ENCODE measurements at places on chromosomes 11 and 22.

GRCh38 chr22:29674121-29674520 is 45.7 kb upstream of the CABP7 start:
- DNase-seq, result no peak

DNA sequence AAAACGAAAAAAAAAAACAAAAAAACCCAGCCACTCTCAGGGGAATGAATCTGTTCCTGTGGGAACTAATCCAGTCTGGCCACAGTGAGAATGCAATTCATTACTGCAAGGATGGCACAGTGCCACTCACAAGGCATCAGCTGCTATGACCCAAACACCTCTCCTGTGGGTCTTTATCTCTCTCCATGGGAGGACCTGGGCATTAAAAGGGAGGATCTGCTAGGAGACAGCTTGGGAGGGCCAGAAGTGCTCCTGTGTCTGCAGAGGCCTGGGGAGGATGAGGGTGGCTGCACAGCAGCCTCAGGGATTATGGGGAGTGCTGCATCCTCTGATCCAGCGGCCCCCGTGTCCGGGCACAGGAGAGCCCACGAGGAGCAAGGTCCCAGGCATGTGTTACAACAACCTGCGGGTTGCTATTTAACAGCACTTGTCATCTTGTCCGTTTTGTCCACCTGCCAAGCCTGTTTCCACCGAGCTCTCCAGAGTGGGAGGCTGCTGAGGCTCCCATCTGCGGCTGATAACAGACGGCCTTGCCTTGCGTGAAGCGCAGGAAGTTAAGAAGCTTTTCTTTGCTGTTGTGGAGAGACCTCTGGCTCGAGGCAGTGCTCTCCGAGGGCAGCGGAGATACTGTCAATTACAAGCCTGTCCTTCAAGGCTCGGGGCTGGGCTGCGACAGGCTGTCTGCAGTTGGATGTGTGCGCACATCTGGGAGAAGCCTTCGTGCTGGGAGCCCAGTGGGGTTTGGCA is 97.7 kb downstream of the NXPE2 start:
- DNase-seq, result no peak

GRCh38 chr11:57815877-57816276 is 54.3 kb downstream of the CTNND1 start:
- no peak for DNase-seq

DNA sequence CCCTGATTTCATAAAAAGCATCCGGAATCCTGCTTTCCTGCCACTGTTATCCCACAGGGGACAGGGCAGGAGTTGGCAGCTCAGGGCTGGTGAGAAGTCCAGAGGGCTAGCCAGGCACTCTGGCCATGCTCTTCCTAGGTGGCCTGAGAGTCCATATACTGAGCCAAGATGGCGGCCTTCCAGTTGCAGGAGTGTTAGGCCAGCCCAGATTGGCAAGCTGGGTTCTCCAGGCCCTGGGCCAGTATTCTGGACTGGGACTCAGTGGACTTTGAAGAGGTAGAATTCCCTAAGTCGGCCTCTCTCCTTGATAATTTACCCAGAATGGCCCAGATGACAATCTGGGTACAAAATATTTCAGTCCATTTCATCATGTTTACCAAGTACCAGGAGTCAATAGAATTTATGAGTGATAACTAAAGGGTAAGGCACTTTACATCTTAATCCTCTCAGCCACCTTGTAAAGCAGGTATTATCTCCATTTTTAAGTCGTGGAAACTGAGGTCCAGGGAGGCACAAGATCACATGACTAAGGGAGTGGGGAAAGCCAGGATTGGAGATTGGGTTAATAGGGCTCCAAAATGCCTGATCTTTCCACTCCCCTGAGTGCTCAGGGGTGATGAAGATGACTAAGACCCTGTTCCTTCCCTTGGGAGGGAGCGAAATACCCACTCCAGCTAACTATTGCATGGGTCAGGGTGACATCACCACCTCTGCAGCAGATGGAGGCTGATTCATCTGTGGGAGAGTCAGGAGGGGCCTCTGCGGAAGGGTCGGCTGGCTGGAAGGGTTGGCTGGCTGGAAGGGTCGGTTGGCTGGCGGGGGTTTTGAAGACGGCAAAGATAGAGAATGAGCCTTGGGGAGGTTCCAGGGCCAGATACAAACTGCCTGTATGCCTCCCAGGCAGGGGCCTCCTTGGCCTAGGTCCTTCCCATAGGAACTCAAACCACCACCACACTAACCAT is 1.2 kb upstream of the MICALL1 start:
- no peak for DNase-seq

DNA sequence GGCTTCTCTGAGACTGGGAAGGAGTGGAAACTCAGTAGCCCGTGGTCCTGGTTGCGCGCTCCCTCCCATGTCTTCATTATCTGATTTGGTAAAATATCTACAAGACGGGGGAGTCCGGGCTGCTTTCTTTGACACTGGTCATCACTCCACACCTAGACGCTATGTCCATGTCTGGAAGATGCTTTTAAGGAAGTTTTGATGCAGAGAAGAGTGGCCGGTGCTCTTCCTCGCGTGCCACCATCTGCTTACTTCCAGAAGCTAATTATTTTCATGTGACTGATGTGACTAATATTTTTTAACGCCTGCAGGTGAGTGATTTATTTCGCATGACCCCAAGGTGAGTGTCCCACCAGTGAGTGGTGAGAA is 339 bp upstream of the TRIM21 start:
- no peak for DNase-seq

- DNase-seq, result no peak
These were observed 21.3 kb upstream of the MUC5B start for GRCh38 chr11:1201395-1202153.

DNA sequence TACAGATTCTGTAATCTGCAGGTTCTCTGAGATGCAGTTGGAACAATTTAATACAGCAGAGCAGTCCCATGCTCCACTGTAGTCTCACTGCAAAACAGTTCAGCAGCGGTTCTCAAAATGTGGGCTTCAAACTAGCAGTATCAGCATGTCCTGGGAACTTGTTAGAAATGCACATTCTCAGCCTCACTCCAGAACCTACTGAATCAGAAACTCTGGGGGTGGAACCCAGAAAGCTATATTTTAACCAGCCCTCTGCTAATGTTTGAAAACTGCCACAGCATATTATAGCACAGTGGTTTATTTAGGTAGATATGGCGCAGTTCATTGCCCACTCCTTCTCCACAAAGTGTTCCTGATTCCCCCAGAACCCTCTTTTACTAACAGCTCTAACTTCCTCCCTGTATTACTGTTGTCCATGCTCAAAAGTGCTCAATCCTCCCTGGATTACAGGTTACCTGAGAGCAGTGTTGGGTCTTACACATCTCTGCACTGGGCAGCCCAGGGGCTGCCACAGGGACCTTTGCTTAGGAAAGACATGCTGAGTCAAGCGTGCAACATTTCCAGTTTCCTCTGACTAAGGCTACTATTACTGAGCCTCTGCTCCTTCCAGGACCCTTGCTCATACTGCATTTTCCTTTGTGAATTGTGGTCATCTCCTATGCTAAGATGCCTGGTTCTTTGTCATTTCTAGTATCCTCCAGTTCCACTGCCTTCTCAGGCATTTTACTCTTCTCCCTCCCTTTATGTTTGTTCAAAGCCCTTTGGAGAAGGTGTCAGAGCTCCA is 7.7 kb upstream of the DGAT2 start:
- DNase-seq, result no peak

DNA sequence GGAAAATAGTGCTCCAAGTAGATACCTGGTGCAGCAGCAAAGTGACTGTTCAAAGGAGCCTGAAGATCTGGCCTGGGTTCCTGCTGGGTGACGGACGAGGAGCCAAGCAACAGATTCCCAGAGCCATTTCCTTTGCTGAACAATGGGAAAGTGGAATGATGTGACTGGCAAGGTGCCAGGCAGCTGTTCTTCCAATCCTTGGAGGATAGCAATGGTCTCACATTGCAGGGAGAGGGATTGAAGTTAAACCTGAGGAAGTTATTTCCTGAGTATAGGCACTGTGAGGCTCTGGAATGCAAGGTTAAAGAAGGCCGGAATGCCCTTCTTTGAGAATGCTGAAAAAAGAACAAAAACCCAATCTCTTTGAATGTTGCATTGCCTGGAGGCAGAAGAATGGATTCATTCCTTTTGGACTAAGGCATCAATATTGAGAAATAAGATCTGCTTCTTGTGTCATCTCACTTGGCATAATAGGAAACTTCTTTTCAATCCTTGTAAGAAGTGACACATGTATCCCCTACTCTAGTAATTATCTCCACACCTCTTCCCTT is 223.8 kb downstream of the BLID start:
- no peak for DNase-seq

- DNase-seq, result no peak
These were observed 42.9 kb downstream of the PC start for GRCh38 chr11:66915046-66915832.

DNA sequence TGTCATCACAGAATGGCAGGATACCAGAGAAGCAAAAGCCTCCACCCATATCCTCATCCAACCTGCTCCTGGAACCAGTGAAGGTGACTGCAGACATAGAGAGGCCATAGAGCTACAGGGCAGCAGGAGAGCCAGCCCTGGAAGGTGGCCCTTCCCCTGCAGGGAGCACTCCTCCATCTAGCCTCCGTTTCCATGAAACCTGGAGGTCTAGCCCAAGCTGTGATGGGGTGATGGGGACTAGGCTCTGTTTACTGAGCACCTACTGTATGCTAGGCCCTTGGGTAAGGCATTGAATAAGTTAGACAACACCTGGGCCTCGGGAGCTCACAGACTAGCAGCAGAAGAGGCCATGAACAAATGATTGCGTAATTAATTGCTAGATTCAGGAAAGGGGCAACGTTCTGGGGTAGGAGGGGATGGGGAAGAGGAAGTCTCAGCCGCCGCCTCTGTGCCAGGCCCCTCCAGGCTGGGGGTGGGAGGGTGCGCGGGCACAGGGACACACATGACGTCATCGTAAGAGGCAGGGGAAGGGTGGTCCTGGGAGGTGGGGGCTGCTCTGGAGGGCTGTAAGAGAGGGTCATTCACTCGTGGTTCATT is 784 bp upstream of the SYNGR1 start:
- no peak for DNase-seq

DNA sequence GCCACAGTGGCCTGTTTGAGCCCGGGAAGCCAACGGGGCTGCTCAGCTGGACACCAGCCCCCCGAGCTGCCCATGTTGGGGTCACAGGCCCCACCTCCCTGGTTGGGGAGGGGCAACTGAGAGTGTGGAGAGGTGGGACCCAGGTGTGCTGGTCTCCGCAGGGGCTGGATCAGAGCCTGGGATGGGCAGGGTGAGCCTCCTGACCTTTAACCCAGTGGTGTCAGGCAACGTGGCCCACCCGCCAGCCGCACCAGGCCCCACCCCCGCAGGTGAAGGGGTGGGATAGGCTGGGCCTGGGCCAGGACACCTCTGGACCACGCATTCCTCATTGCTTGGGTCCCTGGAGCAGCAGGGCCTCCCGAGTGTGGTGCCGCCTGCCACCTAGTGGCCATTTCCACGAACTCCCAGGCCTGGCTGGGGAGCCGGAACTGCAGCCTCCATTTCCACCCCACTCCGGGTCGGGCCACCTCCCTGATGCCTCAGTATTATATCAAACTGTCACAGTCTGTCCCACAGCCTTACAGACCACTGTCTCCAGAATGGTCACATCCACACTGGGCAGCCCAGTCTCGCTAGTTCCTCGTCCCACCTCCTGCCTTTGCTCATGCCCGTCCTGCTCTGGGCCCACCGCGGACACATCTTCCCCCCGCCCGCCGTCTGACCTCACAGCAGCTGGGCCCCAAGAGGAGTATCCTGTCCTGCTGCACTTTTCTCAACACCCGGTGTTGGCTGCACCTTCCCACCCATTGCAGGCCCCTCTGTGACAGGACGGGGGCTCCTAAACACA is 13.3 kb upstream of the PPP6R3 start:
- DNase-seq, result peak; percentile 66

- DNase-seq, result no peak
These were observed 175.5 kb downstream of the TBC1D22A start for GRCh38 chr22:46937939-46938338.

DNA sequence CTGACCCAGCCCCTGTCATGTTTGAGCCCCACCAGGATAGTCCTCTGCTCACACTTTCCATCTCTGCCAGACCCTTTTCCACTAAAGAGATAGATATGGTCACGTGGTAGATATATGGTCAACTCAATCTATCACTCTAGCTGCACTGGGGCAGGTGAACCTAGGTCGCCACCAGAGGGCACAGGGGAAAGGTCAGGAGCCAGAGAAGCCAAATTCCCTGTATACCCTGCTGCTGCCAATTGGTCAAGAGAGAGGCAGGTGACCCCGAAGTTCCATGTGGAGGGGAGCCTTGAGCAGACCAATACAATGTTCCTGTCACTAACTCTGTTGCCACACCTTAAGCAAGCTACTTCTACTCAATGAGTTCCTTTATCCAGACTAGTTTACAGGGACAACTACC is 101.1 kb upstream of the GALNT18 start:
- DNase-seq, result no peak

- DNase-seq, result no peak
These were observed 49.9 kb upstream of the PDE3B start for GRCh38 chr11:14593671-14594070.

- DNase-seq, result no peak
These were observed 303.8 kb downstream of the CTTN start for GRCh38 chr11:70702040-70702648.

GRCh38 chr22:38111925-38112355 is 1.5 kb upstream of the BAIAP2L2 start:
- no peak for DNase-seq

DNA sequence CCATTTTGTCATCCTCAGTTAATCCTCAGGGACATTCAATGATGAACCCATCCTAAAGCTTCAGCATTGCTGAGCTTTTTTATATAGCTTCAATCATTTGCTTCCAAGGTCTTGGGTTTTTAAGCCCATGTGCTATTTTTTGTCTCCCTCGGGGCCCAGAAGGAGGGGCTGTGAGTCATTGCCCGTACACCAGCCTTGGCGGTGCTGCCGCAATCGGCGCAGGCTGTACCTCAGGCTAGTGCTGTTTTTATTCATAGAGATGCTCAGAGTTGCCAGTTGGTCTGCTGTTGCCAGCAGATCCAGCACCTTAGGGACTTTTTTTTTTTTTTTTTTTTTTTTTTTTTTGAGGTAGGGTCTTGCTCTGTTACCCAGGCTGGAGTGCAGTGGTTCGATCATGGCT is 35.5 kb downstream of the ACO2 start:
- no peak for DNase-seq

DNA sequence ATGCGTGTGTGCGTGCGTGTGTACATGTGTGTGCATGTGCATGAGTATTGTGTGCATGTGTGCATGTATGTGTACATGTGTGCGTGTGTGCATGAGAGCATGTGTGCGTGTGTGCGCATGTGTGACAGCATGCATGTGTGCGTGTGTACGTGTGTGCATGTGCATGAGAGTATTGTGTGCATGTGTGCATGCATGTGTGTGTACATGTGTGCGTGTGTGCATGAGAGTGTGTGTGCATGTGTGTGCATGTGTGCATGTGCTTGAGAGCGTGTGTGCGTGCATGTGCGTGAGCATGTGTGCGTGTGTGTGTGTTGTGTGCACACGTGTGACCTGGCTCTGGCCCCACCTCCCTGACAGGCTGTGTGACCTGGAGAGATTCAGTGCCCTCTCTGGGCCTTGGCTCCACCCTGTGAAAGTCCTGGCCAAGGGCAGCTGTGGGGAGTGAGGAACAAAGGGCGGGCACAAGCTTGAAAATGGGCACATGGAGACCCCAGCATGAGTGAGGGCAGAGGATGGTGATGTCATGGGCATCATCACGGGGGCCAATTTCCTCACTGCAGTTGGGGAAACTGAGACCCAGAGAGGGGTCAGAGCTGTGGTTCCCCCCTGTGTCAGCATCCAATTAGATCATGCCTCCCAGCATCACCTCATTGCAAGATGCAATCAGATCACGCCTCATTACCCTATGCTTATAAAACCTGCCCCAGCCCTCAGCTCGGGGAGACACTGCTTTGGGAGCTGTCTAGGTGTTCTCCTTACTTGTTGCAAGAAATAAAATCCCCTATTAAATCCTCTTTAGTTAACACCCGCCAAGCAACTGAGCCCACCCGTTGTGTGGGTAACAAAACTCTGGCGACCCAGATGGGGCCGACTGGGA is 658 bp downstream of the ACY3 start:
- no peak for DNase-seq

Data from T follicular helper cell (primary cell).